Umbilical cord (tissue), 2 donors: ENCODE measurements at places on chromosomes 2 and 18.

DNA sequence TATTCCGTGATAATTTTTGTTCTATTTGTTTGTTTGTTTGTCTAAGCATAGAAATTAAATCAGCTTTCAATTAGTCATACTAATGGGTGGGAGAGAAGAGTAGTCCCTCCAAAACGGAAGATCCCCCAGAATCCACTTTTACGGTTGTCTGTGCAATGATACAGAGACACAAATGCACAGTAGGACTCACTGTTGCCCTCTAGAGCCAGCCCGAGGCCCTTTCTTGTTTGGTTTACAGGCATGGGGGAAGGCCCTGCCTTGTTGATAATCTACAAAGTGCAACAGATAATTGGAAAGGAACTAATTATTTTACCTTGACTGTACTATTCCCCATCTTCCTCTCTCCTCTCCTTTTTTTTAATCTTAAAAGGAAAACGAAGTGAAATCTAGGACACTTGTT, 121.1 kb downstream of the ACOXL start:
- no peak for DNase-seq

DNA sequence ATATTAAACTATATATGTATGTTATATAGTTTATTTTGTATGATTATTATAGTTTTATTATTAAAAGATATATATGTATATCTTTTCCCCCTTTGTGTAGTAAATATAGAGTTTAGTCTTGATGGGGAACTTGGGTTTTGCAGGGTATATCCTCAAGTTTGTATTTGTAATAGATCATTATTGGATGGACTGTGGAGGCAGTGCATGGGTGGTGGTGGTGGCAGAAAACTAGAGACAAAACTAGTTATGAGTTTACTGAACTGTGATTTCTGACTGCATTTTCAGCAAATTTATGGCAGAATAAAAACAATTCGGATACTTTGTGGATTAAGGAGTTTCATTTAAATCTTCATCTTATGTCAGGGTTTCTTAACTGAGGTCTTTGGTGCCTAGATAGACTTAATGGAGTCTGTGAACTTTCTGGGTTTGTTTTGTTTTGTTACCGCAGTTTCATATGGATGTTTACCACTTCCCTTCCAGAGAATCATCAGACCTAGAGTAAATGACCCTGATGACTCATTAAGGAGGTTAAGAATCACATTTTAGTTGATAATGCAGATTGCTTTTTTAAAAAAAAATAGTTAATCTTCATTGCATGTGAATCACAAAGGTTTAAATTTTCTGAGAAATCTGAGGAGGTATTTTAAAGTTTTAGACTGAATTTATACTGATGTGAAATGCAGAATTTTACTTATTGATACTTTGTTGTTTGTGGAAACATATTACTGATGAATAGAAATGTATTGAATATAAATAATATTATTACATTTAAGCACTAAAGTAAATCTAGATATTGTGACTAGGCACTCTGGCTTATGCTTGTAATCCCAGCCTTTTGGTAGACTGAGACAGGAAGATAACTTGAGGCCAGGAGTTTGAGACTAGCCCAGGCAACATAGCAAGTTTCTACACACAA, 14.5 kb downstream of the EPC2 start:
- DNase-seq: no peak

- no peak for DNase-seq
Observed at GRCh38 chr2:121038891-121039616, 245.9 kb downstream of the TFCP2L1 start.

- no peak for DNase-seq
Observed at GRCh38 chr2:109604597-109604996, 9.2 kb downstream of the SEPTIN10 start.

GRCh38 chr2:71821856-71822255, 325.8 kb downstream of the CYP26B1 start:
- no peak for DNase-seq

DNA sequence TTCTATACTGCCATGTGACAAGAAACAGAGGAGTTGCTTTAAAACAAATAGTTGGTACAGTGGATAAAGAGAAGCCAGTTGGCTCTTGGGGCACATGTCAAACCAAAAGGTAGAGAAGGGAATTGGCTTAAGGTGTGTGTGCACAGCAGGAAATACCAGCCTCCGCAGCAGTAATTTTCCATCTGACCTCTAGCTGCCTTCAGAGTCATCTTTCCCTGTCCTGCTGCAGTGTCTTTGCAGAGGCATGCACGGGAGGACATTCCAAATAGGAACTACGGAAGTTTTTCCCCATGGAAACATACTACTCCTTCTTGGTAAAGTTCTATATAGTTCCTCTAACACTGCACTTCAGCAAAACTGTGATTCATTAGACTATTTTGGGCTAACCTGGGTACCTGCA, 99.5 kb downstream of the RAB3GAP1 start:
- DNase-seq: no peak

- DNase-seq: no peak
Observed at GRCh38 chr2:152198499-152198898, 22.9 kb upstream of the STAM2 start.

- DNase-seq: no peak
Observed at GRCh38 chr2:199994371-199994770, 39.0 kb downstream of the MAIP1 start.

- DNase-seq: no peak
Observed at GRCh38 chr18:7896805-7897518, 329.8 kb downstream of the PTPRM start.

GRCh38 chr2:28338046-28338817, 54.4 kb upstream of the FOSL2 start:
- peak; percentile 95 for DNase-seq

DNA sequence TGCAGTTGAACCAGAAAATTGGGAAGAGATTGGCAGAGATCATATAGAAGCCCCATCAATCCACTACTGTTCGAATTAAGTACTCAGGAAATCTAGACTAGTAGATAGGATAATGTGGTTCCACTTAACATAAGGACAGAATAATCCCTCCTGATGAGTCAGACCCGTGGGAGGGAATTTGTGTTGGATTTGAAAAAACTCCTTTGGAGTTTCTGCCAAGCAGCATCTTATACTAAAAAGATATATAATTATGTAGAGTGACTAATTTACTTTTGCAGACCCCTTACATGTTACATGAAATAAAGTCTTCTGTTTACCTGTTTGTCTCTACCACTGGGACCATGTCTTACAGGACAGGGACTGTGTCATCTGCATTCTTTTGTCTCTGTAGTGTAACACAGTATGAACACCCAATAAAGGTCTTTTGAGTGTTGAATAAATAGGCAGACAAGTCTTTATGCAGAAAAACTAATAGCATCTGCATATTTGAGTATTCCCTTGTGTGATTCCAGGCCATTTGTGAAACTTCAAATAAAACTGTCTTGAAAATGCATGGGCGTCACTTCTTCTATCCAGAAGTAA, 122.6 kb upstream of the DNAJC10 start:
- peak; percentile 83 for DNase-seq

DNA sequence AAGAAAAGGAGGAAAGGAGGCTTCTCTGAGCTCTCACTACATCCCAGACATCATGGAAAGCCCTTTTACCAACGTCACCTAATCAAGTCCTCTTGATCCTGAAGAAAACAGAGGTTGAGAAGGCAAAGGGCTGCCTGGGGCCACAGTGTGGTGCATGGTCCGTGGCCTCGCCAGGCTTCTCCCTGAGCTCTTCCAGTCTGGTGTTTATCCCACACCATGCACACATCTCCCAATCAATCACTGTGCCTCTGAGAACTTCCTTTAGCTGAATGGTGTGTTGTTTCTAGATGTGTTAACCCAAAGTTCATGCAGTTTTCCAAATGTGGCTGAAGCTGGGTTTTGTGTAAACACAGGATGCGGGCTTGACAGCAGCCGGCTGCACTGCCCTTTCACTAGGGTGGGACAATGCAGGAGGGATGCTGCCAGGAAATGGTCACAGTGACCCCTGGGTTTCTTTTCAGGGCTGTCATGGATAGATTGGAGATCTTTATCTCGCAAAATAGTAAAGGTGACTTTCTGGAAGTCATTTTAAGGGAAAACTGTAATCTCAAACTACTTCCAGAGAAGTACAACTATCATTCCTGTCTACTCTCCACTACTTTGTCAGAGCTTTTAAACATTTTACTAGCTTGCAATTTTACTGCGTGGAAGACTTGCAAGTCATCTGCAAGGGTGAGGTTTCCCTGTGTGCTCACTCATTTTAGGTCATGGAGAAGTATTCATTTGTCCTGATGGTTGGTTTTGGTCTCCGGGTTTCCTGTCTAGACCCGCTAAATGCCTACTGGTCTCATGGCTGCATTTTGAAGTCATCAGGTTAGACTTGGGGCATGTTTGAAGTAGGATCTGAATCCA, 54.6 kb downstream of the IL1R2 start:
- no peak for DNase-seq

DNA sequence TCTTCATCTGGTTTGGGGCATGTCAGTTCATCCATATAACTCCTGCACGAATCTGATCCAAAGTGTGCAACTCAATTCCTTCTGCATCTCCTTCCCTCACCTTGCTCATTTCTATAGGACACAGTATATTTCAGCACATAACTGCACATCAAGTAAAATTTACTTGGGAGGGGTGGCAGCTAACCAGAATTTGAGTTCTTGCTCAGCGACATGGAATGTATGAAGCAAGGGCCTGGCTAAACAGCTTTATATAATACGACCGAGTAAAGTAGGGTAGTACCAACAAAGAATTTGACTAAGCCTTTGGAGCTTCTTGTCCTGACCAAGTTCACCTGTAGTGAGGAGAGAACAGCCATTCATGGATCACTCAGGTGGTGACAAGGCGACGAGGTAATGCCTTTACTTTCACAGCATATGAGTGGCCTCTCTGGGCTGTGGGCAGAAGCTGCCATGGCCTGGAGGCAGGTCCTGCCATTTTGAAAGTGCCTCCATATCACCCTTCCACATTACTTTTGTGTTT, 570.2 kb upstream of the TNP1 start:
- DNase-seq: no peak

DNA sequence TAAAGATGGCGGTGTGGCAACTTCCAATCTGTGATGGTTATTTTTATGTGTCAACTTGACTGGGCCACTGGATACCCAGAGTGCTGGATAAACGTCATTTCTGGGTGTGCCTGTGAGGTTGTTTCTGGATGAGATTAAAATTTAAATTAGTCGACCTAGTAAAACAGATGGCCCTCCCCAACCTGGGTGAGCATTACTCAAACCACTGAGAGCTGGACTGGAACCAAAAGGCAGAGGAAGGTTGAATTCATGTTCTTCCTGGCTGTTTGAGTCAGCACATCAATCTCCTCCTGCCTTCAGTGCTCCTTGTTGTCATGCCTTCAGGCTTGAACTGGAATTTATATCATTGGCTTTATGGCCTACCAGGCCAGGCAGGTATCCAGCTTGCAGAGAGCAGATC, 190.8 kb upstream of the RGPD4 start:
- no peak for DNase-seq
